ENCODE measurements at places on chromosomes 7 and 10. TPM values are rescaled to one million over a fixed set of nuclear protein-coding genes. Genes with fewer than 3 reads are reported as not detected.

SLC13A1 gene
- total RNA-seq: not detected

PNLIPRP2 gene
- total RNA-seq: 0.89 TPM

GJC3 gene
- 0.38 TPM for total RNA-seq

- H3K4me3 ChIP-seq: no peak overlapping the region
- H3K27ac ChIP-seq: no peak overlapping the region
- no peaks in the 10 kb centered on the region for H3K27me3 ChIP-seq
- no peaks in the 10 kb centered on the region for H3K36me3 ChIP-seq
These were observed 39.5 kb downstream of the RSU1 start for GRCh38 chr10:16777473-16778370.

- H3K27ac ChIP-seq: no peak overlapping the region
- peaks cover 4% of the 10 kb centered on the region for H3K27me3 ChIP-seq
These were observed 127.6 kb upstream of the SLC26A5 start for GRCh38 chr7:103573479-103574058.

DNA sequence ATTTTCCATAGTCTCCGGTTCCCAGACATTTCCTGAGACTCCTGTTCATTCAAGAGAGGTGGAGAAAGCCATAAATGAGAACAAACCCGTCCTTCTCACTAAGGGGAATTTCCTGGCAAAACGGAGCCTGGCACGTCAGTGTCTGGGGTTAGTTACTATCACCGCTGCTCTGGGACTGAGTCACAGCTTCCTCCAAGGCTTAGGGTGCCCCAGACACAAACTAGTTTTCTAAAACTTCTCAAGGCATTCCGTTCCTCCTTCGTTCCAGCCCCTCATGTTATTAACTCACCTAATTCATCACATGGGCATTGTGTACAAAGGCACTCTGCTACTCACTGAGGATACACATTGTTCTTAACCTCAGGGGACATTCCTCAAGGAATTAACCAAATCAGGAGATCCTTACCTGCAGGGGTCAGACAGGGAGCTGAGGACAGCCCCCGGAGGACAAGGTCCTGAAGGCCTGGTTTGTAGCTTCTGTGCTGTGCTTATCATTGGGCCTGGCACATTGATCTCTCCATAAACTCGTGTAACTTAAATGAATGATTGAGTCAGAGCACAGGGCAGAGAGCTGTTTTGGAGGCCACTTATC, 103.0 kb upstream of the KLF6 start:
- H3K4me1 ChIP-seq: peaks cover 34% of the 10 kb centered on the region
- DNase-seq: peak; percentile 33
- H3K27ac ChIP-seq: peak overlapping the region; percentile 88
- H3K27me3 ChIP-seq: no peaks in the 10 kb centered on the region
- no peak overlapping the region for H3K4me3 ChIP-seq

- H3K36me3 ChIP-seq: no peaks in the 10 kb centered on the region
- no peak overlapping the region for H3K4me3 ChIP-seq
- H3K27ac ChIP-seq: no peak overlapping the region
- DNase-seq: no peak
- H3K27me3 ChIP-seq: no peaks in the 10 kb centered on the region
These were observed 102.9 kb upstream of the FAM20C start for GRCh38 chr7:89232-90019.

CELF2 gene
- 166 TPM for total RNA-seq

DNA sequence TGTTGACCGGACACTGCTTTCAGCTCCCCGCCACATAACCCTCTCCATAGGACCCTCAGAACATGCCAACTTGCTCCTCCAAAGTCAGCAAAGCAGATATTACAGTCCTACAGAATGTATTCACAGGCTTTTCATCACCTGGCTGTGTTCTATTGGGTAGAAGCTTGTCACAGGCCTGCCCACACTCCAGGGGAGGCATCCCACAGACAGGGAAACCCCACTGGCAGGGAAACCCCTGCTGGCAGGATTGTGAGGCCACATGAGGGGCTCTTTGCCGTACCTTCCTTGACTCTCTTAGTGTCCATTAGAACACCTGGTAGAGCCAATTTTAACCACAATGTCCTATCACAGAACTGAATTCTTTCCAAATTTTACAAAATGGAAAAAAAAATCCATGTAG, 344.2 kb upstream of the MGMT start:
- H3K27ac ChIP-seq: no peak overlapping the region
- H3K4me3 ChIP-seq: no peak overlapping the region
- H3K4me1 ChIP-seq: peaks cover 3% of the 10 kb centered on the region
- no peaks in the 10 kb centered on the region for H3K27me3 ChIP-seq
- no peaks in the 10 kb centered on the region for H3K36me3 ChIP-seq
- DNase-seq: no peak

CFAP70 gene
- 2.7 TPM for total RNA-seq

- no peak overlapping the region for H3K27ac ChIP-seq
- H3K36me3 ChIP-seq: no peaks in the 10 kb centered on the region
- H3K4me3 ChIP-seq: no peak overlapping the region
- H3K27me3 ChIP-seq: no peaks in the 10 kb centered on the region
- DNase-seq: no peak
- no peaks in the 10 kb centered on the region for H3K4me1 ChIP-seq
These were observed 117.7 kb upstream of the PTPRZ1 start for GRCh38 chr7:121755286-121755685.

DNA sequence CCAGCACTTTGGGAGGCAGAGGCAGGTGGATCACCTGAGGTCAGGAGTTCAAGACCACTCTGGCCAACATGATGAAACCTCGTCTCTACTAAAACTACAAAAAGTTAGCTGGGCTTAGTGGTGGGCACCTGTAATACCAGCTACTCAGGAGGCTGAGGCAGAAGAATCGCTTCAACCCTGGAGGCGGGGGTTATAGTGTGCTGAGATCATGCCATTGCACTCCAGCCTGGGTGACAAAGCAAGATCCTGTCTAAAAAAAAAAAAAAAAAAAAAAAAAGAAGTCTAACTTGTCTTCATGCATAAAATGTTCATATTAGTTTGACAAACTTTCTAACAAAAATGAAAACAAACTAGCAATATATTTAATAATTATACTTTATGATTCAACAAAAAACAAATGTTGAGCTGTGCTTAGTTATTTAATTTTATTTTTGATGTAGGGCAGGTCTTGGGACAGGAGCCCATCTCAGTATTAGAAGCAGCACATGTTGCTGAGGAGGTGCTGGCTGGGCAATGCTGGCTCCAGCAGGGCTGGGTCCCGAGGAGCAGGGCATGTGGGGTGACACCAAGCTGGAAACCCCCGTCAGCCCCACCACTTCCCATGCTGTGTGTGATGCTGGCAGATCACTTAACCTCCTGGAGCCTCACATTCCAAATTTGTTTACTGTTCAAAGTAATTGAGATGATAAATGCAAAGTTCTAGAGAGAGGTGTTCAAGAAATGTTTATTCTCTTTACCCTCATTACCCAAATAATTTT, 335.3 kb upstream of the KLF6 start:
- no peak for DNase-seq
- peaks cover 3% of the 10 kb centered on the region for H3K36me3 ChIP-seq
- H3K4me3 ChIP-seq: no peak overlapping the region
- H3K4me1 ChIP-seq: no peaks in the 10 kb centered on the region
- H3K27me3 ChIP-seq: no peaks in the 10 kb centered on the region

GRCh38 chr10:16381083-16381482, 55.7 kb upstream of the PTER start:
- H3K27me3 ChIP-seq: peaks cover 8% of the 10 kb centered on the region
- H3K4me1 ChIP-seq: no peaks in the 10 kb centered on the region
- no peak overlapping the region for H3K4me3 ChIP-seq
- no peak for DNase-seq
- H3K36me3 ChIP-seq: no peaks in the 10 kb centered on the region

GRCh38 chr10:10044922-10045764, 972.5 kb upstream of the CELF2 start:
- DNase-seq: no peak
- H3K4me1 ChIP-seq: no peaks in the 10 kb centered on the region
- no peaks in the 10 kb centered on the region for H3K36me3 ChIP-seq
- no peaks in the 10 kb centered on the region for H3K27me3 ChIP-seq

PON3 gene
- 0.28 TPM for total RNA-seq
